ENCODE measurements at places on chromosomes 2 and 18. TPM values are rescaled to one million over a fixed set of nuclear protein-coding genes. Genes with fewer than 3 reads are reported as not detected.

Gene TCF23
- total RNA-seq, result not detected

Gene STPG4
- total RNA-seq, result not detected

Gene RNF125
- 1.1 TPM for total RNA-seq

Gene GKN1
- total RNA-seq, result not detected

Gene IL1R2
- total RNA-seq, result 6.0 TPM

Gene IL1F10
- not detected for total RNA-seq

Gene MLPH
- 201 TPM for total RNA-seq

Gene PCARE
- not detected for total RNA-seq

Gene NDUFV2
- total RNA-seq, result 188 TPM

Gene LHCGR
- not detected for total RNA-seq

Gene GPR39
- 43.2 TPM for total RNA-seq

Gene RIT2
- not detected for total RNA-seq

Gene KCMF1
- 62.1 TPM for total RNA-seq

Gene CLIP4
- 25.1 TPM for total RNA-seq

Gene SIX3
- 0.07 TPM for total RNA-seq

Gene WDR7
- 16.0 TPM for total RNA-seq

Gene CRYBA2
- 6.4 TPM for total RNA-seq

Gene KANSL3
- total RNA-seq, result 30.6 TPM

Gene SLC11A1
- total RNA-seq, result 0.17 TPM

Gene LRRC30
- not detected for total RNA-seq

Gene CD207
- total RNA-seq, result not detected

Gene SLC9A4
- 0.04 TPM for total RNA-seq

Gene BMP10
- not detected for total RNA-seq

Gene REG3A
- total RNA-seq, result not detected

Gene SS18
- 70.1 TPM for total RNA-seq

Gene NAT8
- total RNA-seq, result not detected

Gene SIGLEC15
- total RNA-seq, result 4.8 TPM

Gene CD8A
- not detected for total RNA-seq

Gene AFF3
- total RNA-seq, result 0.04 TPM

Gene NEU2
- total RNA-seq, result 4.0 TPM

Gene PRKAG3
- not detected for total RNA-seq

Gene SPATS2L
- 174 TPM for total RNA-seq

Gene PSMA8
- total RNA-seq, result not detected
